Activated CD4-positive, alpha-beta T cell treated with anti-CD3 and anti-CD28 coated beads for 36 hours (primary cell): ENCODE measurements at places on chromosomes 13 and 19. TPM values are rescaled to one million over a fixed set of nuclear protein-coding genes. Genes with fewer than 3 reads are reported as not detected.

The LHB gene
- 0.39 TPM for total RNA-seq

The SBSN gene
- not detected for total RNA-seq

The DAND5 gene
- total RNA-seq = 0.21 TPM

The BRSK1 gene
- total RNA-seq = 4.1 TPM

The CEACAM6 gene
- total RNA-seq = not detected

The NLRP5 gene
- not detected for total RNA-seq

The CCDC97 gene
- total RNA-seq = 21.2 TPM

- DNase-seq = no peak
Measured at GRCh38 chr19:18085702-18086457, 854 bp downstream of the IL12RB1 start.

- peak; percentile 74 for DNase-seq
Measured at GRCh38 chr13:77184455-77184854, 142.4 kb downstream of the MYCBP2 start.

- no peak for DNase-seq
Measured at GRCh38 chr13:60379837-60380565, 17.0 kb upstream of the TDRD3 start.

GRCh38 chr19:1794424-1795172 is 17.5 kb downstream of the ATP8B3 start:
- DNase-seq = peak; percentile 39

GRCh38 chr13:76792731-76793347 is 93.4 kb downstream of the KCTD12 start:
- DNase-seq = no peak

DNA sequence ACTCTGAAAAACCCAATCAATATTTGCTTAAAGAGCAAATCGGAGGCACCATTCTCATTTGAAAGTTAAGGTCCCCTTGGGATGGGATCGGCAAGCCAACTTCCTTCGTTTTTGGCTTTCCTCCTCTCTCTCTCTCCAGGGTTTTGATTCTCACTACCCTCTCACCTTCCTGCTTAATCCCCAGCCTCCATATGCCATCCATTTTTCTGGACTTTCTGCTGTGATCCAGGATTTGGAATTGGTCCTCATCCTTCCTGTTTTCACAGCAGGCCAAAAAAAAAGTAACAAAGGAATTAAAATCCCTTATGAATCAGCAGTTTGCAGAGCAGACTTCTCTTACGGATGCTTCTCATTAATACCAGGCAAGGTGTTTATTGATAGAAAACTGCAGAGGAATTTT is 283.1 kb upstream of the TMTC4 start:
- DNase-seq = no peak

DNA sequence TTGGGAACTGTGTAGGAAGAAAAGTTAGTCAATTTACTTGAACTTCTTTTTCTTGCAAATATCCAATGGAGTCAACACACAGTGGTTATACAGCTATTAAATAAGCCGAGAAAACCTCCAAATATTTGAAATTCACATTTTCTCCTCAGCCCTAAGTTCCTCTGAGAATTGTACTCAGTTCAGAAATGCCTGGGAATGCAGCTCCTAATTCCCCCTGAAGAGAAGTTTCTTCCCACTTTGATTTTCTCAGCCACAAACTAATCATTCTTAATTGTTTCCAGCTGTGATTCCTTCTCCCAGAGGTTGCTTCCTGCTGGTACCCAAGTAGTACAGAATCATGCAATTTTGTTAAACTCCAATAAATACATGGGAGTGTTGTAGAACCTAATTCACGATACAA is 246.1 kb upstream of the MIR17HG start:
- DNase-seq = no peak

- DNase-seq = no peak
Measured at GRCh38 chr13:48979892-48980291, 4.2 kb downstream of the FNDC3A start.

GRCh38 chr13:77548095-77548494 is 12.6 kb downstream of the SCEL start:
- DNase-seq = no peak

DNA sequence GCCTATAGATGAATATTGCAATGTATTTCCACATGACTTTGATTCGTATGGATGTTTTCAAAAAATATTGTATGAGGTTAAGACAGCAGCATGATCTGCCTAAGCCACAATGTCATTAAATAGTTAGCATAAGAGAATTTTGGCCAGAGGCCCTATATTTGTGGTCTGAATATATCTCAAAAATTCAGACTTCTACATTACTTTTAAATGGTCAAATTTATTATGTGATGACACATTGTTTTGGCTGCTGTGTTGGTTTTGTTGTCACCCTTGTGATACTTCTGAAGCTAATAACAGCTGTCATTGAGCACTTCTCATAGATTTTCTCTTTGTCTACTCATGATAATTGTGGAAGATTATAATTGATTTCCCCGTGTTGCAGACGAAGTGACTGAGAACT is 288.2 kb downstream of the MYO16 start:
- no peak for DNase-seq

GRCh38 chr19:10692673-10693264 is 8.5 kb upstream of the QTRT1 start:
- no peak for DNase-seq

DNA sequence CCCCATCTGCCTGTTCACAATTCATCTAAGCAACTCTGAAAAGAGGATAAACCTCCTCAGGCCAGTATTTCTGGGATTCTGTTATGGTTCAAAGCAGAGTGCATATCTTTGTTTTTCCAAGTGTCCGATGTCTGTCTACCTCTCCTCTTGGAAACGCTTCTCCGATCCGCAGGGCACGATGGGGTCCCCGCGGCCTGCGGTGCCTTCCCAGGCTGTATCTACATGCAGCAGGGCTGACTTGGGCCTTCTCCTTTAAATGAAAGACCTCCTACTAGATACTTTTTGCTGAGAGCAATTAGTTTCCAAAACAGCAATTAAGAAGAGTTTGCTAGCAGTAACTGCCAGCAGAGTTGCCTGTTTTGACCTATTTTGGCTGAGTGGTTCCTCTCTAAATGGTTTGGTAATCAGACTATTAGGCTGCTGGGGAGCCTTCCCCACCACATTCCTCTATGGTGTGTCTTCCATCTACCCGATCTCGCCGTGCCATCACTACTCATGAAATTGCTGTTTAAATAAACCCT is 23.5 kb downstream of the COL4A2 start:
- DNase-seq = no peak

DNA sequence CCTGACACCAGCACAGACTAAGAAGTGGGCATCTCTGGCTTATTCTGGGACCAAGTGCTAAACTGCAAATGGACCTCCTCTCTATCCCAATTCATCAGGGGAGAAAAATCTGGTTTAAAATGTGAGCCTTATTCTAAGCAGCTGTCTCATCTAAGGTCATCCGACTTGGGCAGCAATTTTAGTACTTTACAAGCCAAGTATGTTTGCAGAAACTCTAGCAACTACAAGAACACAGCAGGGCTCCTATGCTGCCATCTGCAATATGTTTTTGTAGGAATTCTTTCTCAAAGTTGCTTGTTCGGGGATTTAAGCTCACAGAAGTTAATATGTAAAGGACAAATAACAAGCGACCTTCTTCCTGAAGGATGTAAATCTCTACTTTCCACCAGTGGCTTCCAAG is 113.1 kb downstream of the FOXO1 start:
- DNase-seq = no peak

DNA sequence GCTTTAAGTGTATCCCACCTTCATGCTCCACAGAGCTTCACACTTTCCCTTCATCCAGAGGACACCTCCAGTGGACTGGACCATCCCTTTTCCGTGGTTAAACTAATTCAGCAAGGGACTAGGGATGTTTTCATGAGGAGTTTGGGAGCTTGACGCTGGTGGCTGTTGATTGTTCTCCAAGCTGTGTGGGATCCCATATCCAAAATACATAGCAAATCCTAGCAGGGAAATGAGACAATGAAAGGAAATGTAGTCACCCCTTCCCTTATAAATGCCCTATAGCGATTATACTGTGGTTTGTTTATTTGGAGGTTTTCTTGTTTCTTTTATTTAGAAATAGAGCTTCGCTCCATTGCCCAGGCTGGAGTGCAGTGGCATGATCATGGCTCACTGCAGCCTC is 31.6 kb upstream of the DPRX start:
- DNase-seq = no peak

- DNase-seq = no peak
Measured at GRCh38 chr19:40280608-40281221, 4.4 kb downstream of the AKT2 start.

GRCh38 chr19:49677901-49678674 is 1.0 kb downstream of the PRMT1 start:
- peak; percentile 91 for DNase-seq

DNA sequence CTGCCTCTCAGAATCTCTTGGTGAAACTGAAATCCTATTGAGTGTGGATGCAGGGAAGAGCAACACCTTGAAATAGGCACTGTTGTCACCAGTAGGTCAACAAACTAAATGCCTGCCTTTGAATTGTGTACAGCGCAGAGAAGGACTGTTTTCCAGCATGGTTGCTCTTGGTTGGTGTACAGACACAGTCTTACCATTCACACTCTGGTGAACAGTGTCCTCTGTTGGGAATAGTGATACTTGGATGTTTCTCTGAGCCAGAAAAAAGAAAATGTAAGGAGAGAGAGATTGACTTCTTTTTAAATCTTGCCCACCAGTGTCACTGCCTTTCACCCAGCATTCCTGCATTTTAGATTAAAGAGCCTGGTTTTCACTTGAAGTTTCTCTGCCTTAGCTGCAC is 179.7 kb downstream of the STK24 start:
- DNase-seq = no peak

DNA sequence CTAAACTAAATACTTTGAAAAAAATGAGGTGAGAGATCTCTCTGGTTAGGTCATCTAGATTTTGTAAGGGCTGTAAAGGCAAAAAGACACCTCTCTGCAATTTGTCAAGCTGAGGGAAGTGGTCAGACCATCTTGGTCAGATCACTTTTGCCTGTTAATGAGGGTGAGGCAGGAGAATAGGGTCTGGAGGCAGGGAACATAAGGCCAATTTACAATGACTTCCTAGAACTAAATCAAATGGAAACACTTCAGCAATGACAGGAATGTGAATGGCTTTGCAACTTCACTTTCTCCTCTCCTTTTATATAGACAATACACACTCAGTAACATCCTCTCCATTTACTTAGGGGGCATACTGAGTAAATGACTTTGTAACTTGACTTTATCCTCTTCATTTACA is 1653.4 kb downstream of the SLITRK5 start:
- no peak for DNase-seq

DNA sequence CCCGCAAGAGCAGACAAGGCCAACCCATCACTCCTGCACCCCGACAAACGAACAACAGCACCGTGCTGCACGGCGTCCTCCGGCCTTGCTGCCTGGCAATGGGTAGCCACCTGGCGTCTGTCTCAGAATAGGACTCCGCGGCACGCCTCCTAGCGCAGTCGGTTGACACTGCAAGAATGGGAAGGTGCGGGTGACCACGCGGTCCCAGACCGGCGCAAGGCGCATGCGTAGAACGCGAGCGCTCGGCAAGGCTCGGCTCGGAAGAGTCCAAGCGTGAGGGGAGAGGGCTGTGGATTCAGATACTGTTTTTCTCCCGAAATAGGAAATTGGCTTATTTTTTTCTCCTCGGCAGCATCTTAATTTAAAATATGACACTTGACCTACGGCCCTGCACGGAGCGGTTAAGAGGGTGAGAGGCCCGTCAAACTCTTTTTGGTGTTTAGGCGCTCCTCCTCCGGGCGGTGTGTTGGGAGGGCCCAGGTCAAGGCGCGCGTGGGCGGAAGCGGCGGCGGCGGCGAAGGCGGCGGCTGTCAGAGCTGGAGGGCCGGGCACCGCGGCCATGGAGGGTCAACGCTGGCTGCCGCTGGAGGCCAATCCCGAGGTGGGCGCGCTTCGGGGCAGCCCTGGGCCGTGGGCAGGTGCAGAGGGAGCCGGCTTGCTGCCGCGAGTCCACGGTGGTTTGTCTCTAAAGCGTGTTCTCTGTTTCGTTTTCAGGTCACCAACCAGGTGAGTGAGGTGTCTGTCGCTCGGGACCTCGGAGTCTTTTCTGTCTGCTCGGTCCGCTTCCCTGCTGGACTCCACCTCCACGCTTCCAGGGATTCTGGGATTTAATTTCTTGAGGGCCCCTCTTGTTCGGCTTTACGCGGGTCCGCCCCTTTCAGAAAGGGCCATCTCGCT is at the start of gene UCHL3:
Gene UCHL3, plus strand, starts transcription at position 530 of the 897 bp plus-strand sequence. Its CDS starts 30 bp downstream, at position 560.
- peak; percentile 99 for DNase-seq

GRCh38 chr13:26007261-26008125 is 44.3 kb downstream of the SHISA2 start:
- DNase-seq = no peak

DNA sequence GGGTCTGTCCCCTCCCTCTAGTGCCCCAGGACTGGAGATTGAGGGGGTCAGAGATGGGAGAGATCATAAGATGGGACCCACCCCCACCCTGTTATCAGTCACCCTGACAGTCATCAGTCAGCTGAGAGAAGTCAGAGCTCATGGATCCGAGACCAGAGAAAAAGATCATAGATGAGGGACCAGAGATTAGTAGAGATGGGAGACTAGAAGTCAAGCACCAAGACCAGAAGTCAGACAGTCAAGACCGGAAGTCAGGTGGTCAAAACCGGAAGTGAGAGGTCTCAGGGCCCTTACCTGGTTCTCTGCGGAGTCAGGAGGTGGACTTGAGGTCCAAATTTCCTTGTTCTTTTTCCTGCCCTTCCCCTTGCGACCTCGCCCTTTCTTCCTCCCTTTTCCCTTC is 7.0 kb downstream of the COL5A3 start:
- no peak for DNase-seq

DNA sequence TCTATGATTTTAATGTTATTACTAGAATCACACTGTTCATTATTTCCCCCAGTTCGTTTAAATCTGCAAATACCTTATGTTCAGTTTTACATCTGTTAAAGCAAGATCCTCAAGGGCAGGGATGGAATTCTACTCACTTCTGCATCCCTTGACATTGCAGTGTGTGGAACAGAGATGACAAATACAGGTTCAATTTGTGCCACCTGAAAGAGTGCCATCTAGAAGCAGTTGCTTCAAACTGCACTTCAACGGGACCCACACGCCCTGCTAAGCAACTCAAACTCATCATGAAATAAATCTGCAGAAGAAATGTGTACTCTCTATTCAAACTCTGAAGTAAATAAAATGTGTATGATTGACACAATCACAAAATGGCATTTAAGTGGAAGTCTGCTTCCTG is 44.5 kb downstream of the RUBCNL start:
- DNase-seq = no peak

DNA sequence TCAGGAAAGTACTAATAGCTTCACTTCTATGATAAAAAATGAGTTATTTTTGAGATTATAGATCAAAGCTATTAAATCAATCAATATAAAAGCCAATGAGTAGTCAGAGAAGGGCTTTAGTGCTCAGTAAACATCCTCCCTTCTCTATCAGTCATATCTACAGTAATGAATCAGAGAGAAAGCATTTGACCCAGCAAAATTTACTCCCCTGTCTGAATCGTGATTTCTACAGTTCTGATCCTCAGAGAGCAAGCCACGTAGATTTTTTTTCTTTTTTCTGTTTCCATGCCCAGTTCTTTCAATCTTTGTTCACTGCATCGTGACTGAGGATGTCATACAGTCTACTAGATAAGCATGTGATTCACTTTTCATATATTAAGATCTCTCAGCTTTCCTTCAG is 16.2 kb upstream of the MBNL2 start:
- no peak for DNase-seq

DNA sequence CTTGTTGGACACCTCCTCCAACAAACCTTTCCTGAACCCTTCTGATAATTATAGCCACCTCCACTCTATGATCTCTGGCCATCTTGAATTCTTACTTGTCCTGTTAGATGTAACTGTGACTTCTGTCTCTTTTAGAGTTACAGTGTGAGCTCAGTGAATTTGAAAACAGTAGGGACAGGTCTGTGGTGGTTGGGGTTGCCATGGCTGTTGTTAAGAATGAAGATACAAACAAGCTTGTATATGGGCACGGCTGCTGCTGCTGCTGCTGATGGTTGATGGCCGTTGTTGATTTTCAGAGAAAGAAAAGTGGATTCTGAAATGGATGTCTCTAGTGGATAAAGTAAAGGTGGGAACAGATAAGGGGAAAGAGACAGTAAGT is 101.5 kb downstream of the STARD13 start:
- DNase-seq = no peak
